ENCODE measurements at places on chromosomes 11 and 22. TPM values are rescaled to one million over a fixed set of nuclear protein-coding genes. Genes with fewer than 3 reads are reported as not detected.

- DNase-seq = no peak
These were observed 321.8 kb downstream of the TBC1D22A start for GRCh38 chr22:47084226-47084625.

DNA sequence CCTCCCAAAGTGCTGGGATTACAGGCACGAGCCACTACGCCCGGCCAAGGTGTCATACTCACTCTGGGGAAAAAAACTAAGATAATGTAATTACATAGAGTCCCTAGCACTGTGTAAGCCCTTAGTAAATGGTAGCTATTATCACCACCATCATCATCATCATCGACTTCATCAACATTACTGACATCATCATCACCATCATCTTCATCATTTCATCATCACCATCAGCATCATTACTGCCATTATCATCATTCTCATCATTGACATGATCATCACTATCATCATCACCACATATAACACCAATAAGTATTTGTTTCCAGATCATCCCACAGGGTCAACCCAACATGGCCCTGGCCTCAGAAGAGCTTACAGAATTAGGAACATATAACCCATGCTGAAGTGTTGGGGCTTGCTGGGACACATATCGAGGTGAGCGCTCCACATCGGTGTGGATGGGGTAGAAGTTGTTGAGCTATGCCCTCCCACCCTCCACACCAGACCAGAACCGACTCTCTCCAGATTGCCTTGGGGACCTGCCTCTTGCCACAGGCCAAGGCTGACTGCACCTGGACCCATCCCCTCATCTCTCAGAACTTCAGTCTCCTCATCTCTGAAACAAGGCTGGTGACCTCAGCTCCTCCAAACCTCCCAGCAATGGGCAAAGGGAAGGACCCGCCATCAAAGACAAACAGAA lies 14.7 kb upstream of the CD5 start:
- no peak for DNase-seq

DNA sequence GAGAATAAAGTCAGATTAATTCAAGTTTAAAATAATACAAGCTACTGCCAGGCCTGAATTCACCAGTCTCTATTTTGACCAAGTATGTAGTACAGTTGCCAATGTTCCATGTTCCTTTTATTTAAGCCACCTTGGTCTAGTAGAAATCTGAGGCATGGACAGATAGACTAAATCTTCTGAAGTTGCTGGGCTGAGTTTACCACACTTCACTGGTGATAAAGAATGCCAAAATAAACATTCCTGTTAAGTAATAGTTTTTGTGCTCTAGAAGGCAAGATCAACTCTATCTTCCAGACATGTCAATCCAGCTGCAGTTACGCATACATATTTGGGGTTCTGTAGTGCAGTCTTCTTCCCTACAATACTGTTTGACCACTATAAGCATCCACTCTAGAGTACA lies 83.9 kb upstream of the C11orf87 start:
- no peak for DNase-seq

Gene PNPLA5
- not detected for total RNA-seq

Gene CCDC87
- not detected for total RNA-seq

Data from thoracic aorta (tissue), 2 donors.